ENCODE measurements at places on chromosomes 1 and 21.

- no peak for DNase-seq
Measured at GRCh38 chr1:187894349-187894748, 1065.6 kb downstream of the PLA2G4A start.

GRCh38 chr1:154906621-154907081 lies 29.9 kb downstream of the PMVK start:
- DNase-seq = no peak

DNA sequence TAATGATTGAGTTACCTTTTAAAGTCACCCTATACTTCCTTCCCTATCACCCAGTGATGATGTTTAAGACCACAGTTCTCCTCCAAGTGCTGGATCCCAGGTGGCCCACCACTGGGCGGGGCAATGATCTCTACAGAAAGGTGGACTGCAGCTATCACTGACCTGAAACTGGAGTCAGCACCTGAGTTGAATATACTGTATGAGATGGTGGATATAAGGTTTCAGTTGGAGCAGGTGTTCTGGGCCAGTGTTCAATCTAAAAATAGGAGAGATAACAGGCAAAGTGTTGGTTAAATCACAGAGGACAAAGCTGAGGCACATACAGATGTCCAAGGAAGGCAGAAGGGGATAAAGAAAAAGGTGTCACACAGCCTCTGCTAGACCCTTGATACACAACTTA lies 96.6 kb downstream of the SIPA1L2 start:
- DNase-seq = no peak

DNA sequence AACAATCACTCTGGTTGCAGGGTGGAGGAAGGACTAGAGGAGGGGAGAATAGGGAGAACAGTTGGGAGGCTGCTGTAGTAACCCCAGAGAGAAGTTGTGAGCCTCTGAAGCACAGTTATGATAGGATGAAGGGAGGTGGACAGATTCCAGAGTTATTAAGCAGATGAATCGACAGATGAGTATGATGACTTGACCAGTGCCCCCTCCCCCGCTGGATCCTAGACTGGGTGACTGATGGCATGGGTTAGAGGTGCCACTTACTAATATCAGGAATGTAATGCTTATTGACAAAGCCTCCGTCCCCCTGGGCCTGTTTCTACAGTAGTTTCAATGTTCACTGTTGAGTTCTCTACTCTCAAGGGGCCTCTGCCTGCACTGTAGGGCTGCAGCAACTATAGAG lies 14.0 kb upstream of the TIPRL start:
- no peak for DNase-seq

- DNase-seq = no peak
Measured at GRCh38 chr1:55275941-55276341, 60.8 kb upstream of the USP24 start.

DNA sequence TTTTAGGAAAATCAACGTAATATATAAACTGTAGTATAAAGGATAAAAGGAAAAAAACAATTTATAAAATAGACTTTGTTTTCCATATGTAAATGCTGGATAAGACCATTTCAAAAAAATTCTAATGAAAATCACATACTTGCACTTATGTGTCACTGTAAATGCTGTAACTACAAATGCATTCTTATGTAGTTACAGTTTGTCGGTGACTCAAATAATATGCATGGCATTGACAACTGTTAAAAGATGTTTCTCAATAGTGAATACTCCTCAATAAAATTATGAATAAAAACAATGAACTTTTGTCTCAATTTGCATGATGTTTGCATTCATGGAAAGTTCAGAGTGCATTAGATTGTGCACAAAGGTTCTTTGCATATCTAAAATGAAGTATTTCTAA lies 614.0 kb upstream of the CHRM3 start:
- DNase-seq = no peak

DNA sequence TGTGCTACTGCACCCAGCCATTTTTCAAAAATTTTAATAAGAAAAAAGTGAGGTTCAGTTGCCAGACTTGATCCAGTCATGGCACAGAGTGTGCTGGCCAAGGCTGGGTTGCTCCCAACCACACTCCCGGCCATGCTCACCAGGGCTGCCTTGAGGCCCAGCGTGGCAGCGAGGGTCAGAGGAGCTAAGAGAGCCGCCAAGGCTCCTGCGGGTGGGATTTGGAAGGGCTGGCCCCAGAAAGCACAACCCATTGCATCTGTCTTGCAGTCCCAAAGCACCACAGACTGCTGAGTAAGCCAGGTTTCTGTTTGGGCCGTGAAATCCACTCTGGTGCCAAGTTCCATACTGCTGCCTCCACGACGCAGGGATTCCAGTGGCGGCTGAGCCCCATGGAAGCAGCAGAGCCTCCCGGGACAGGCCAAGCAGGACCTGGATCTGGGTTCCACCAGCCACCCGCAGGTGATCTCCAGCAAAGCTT lies 22.6 kb downstream of the ZBTB17 start:
- no peak for DNase-seq

GRCh38 chr1:11558871-11559590 lies 80.1 kb downstream of the DISP3 start:
- DNase-seq = no peak

GRCh38 chr1:224864006-224864405 lies 65.5 kb upstream of the DNAH14 start:
- no peak for DNase-seq

- no peak for DNase-seq
Measured at GRCh38 chr1:246311461-246311860, 195.6 kb downstream of the SMYD3 start.

DNA sequence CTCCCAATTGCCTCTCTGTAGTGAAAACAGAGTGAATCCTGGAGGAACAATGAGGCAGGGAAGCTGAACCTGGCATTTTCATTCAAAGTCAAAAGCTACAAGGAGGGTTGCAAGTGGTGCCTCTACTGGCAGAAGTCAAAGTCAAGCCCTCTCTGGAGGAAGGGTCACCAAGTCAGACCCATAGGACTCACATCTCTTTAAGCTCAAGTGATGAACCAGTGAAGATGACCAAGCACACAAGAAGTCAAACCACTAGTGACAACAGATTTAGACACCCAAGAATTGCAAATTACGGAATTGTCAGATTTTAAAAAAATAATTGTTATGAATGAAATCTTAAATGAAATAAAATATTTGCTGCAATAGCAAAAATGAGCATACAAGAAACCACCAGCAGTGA lies 81.1 kb upstream of the ATP1B1 start:
- DNase-seq = no peak

DNA sequence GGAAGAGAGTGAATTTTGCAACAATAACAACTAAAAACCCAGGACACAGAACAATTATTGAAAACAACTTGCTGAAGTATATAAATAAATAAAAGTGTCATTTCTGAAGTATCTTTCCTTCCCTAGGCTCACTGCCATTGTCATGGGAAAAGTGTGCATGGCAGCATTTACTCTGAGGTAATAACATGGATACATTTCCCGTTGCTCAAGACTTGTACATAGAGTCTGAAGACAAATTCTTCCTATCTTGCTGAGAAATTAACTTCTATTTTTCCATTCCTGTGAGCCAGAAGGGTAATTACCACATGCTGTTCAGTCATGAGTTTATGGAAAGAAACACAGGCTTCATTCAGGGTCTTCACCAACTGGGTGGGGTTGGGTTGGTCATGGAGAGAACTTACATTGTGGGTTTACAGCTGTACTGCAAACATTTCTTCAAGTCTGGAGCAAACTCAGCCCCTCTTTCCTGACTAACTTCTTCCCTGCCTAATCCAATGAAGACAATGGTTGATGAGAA lies 32.2 kb downstream of the ST6GALNAC3 start:
- no peak for DNase-seq

GRCh38 chr1:222736470-222736869 lies 532 bp upstream of the FAM177B start:
- no peak for DNase-seq

GRCh38 chr1:198699167-198700015 lies 60.6 kb downstream of the PTPRC start:
- DNase-seq = no peak

DNA sequence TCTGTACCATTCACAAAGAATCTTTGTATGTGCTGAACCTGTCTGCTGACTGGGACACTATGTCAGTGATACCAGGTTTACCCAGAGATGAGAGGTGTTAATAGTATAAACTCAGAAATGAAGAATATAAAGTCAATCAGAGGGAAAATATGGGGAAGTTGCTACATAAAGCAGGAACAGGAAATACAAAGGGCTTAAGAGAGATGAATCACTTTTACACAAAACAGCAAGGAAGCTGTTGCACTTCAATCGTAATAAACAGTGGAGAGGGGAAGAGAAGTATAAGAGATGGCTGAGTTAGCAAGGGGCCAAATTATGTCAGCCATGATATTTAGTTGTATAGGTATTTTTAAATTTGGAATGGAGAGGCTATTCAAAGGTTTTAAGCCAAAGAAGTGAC lies 890.2 kb upstream of the NCAM2 start:
- DNase-seq = no peak

DNA sequence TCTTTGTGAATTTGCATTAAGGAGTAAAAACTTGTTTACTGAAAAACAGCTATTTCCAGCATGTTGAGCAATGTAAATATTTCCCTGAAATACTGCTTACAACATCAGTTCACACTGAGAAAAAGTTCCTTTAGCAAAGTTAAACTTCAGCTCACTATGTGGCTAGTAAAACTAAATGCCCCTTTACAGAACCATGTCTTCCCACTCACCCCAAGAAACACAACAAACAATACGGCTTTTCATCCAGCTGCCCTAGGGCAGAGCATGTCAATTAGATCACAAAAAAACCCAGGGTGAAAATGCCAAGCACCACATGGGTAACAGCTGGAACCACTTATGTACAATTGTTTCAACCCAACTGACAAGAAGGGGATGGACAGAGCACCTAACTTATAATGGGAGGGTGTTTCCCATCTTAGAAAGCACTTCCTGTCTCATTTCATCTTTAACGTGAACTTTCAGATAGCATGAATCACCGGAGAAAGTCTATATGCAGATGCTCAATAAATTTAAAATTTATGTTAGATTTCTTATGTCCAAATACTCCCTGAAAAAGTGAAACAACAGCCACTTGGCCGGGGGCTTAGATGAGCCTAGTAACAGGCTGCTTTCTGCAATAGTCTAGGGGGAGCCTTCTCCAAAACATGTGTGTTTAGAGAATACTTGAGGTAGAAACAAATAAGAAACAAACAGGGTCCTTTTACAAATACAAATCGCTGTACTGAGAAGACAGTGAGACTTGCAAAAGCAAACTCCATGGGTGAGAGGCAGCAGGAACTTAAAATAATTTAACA lies 6.6 kb downstream of the NID1 start:
- DNase-seq = no peak

DNA sequence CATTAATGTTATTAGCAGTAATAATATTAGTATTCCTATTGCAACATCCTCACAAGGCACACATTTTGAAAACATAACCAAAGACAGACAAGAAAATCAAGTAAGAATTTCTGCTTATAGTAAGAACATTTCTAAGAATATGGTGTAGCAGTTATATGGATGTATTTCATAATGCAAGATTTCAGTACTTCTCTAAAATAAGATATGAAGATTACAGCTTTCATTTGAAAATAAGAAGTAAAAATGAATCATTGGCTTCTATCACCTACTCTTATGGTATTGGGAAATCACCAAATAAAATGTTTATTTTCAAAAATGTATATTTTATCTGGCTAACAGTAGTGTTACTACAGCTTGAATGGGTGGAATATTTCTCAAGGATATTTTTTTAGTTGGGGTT lies 103.8 kb upstream of the USP25 start:
- no peak for DNase-seq

GRCh38 chr1:246004301-246004700 lies 502.8 kb downstream of the SMYD3 start:
- no peak for DNase-seq

DNA sequence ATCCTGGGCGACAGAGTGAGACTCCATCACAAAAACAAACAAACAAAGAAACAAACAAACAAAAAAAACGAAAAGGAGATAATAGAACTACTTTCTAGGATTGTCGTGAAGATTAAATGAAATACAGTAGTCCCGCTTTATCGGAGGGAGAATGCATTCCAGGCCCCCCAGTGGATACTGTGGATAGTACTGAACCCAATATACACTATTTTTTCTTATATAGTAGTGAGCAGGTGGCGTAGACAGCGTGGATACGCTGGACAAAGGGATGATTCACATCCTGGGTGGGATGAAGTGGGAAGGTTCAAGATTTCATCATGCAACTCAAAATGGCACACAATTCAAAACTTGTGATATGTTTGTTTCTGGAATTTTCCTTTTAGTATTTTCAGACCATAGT lies 8.0 kb downstream of the SLC35F3 start:
- DNase-seq = no peak

DNA sequence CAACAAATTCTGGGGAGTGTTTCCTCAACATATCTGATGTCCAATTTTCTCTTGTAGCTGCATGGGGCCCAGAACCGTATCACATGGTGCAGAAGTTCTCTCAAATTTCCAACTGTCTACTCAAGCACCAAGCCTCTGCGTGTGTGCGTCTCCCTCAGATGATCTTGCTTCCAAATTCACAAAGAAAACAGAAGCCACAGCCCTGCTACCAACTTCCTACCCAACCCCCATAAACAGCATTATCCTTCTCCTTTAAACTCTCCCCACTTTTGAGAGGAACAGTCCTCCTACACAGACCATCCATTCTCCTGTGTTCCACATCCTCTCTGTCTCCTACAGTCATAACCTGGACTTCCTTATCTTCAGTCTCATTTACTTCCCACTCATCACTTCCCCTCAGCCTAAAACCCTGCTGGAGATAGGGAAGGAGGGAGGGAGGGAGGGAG lies 354.1 kb downstream of the SMYD3 start:
- DNase-seq = no peak

- DNase-seq = no peak
Measured at GRCh38 chr21:33259995-33260394, 6.2 kb upstream of the IL10RB start.

- DNase-seq = no peak
Measured at GRCh38 chr1:32485554-32486255, 20.8 kb downstream of the ZBTB8B start.

GRCh38 chr1:183075861-183076260 lies 52.6 kb downstream of the LAMC1 start:
- DNase-seq = no peak

- no peak for DNase-seq
Measured at GRCh38 chr1:66217561-66217960, 316.4 kb upstream of the SGIP1 start.

- DNase-seq = no peak
Measured at GRCh38 chr1:51421964-51422363, 91.6 kb upstream of the TTC39A start.

DNA sequence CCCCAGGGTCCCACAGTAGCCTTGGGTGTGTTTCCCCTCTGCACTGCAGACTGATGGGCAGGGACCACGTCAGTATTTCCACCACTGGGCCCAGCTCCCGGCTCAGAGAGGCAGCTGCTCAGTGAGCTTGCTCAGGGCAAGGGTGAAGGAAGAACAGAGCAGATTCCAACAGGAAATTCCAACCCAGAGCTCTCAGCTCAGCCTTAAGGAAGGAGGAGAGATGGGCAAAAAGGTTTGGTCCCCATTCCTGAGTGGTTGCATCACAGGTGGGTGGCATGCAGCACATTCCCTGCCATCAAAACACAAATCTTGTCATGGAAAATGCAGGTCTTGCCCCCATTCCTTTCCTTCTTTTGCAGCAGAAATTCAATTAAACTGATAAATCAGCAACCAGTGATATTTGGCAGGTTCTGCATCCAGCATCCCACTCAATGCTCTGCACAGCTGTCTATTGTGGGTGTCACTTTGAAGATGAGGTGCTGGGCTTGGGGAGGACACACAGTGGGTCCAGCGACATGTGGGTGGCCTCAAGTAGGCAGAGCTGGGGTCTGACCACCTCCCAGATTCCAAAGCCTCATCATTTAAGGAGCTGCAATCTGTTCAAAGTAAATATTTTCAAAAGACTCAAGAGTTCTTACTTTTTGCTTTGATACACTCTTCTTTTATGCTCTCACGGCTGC lies 315.4 kb downstream of the DSCAM start:
- no peak for DNase-seq
